ENCODE measurements at places on chromosomes 2 and 18.

- peak; percentile 17 for DNase-seq
Measured at GRCh38 chr2:168849610-168850009, 40.6 kb downstream of the SPC25 start.

- no peak for DNase-seq
Measured at GRCh38 chr2:205901491-205901890, 184.5 kb downstream of the INO80D start.

DNA sequence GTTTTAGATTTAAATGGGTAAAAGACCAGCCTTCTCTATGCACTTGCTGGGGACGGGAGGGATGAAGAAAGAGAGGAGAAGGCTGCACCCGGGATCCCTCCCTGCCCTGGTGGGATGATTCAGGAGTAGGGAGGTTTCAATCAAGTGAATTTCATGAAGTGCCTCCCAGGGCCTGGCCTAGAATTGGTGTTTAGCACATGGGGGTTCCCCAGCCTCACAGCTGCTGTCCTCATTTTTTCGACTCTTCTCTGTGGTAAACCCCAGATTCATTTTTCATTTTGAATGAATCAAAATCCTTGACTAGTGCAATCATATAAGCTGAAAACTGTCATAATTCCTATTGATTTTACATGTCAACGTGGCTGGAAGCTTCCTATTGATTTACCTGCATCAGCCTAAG lies 81.1 kb downstream of the LPIN1 start:
- no peak for DNase-seq

GRCh38 chr2:214716811-214717560 lies 92.5 kb downstream of the BARD1 start:
- no peak for DNase-seq

DNA sequence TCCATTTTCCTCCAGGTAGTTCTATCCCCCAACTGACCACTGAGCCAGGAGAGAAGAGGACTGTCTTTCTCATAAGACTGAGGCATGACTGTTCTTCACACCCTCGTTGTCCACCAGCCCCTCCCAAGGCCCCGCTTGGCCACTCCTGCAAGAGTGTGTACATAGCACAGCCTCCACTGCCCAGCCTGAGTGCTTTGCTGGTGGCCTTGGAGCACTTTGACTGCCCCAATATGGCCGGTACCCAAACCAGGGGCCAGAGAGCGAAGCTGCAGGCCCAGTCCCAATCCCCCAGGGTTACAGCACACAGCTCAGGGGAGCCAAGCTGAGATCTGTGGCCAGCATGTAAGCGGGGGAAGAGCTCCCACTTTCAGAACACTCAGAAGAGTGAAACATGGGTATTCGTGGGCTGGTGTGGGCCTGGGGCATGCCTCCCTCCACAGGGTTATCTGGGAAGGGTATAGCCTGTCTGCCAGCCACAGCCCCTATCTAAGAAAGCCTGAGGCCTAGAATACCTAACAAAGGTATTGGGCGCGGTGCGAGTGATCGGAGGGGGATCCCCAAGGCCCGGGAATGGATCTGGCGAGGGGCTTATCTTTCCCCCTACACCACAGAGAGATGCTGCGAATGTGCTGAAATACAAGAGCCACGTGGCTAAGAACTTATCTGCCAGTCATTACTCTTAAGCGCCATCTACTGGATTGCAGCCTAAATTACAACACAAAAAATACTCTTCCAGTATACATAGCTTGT lies 163.8 kb downstream of the WDPCP start:
- DNase-seq: no peak

GRCh38 chr2:130850788-130851623 lies 14.3 kb downstream of the ARHGEF4 start:
- no peak for DNase-seq

- DNase-seq: no peak
Measured at GRCh38 chr2:205868773-205869333, 186.6 kb downstream of the NRP2 start.

DNA sequence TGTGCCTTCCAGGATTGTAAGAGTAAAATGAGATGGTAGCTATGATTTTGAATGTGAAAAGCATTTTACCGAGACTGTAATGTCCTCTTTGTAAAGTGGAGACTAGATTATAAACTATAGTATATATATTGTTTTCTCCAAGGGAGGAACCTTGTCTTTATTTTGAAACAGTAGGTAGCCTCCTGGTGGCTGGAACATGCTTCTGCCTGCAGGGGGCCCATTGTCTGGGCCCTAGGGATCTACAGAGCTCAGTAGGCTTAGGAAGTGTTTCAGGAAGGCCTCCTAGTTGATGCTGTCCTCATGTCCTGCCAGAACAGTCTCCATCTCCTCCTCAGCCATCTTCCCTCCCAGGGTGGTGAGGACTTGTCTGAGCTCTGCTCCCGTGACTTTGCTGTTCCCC lies 3.0 kb downstream of the PIKFYVE start:
- DNase-seq: no peak

DNA sequence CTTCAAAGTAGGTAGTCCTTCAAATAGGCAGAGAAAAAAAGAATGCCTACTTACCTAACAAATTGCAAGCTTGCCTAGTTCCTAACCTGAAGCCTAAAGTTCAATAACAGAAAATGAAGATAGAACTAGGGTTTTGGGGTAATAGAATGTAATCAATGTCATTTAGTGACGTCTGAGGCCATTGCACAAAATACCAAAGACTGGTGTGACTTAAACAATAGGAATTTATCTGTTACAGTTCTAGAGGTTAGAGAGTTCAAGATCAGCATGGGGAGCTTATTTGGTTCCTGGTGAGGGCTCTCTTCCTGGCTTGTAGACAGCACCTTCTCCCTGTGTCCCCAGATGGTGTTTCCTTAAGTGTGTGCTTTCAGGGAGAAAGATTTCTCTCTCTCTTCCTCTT lies 4.7 kb upstream of the NPC1 start:
- DNase-seq: no peak

GRCh38 chr18:2655954-2656236 lies 369 bp downstream of the SMCHD1 start:
- no peak for DNase-seq

- no peak for DNase-seq
Measured at GRCh38 chr2:159199761-159200465, 86.6 kb downstream of the WDSUB1 start.

DNA sequence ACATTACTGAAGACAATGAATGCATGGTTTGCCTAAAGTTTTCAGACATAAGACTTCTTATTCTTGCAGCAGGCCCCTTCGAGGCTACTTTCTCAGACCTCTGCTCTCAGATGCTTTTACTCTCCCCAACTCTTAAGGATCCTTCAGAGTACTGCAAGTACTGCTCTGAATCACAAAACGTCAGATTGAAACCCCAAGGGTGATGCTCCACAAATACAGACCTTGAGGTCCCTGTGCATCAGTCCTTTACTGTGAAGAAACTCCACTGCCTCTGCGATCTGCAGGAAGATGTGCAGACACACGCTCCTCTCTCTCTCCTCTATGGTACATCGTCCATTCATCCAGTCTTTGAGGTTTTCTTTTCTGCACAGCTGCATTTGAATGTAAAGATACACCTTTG lies 52.8 kb downstream of the EIF2AK3 start:
- DNase-seq: no peak

DNA sequence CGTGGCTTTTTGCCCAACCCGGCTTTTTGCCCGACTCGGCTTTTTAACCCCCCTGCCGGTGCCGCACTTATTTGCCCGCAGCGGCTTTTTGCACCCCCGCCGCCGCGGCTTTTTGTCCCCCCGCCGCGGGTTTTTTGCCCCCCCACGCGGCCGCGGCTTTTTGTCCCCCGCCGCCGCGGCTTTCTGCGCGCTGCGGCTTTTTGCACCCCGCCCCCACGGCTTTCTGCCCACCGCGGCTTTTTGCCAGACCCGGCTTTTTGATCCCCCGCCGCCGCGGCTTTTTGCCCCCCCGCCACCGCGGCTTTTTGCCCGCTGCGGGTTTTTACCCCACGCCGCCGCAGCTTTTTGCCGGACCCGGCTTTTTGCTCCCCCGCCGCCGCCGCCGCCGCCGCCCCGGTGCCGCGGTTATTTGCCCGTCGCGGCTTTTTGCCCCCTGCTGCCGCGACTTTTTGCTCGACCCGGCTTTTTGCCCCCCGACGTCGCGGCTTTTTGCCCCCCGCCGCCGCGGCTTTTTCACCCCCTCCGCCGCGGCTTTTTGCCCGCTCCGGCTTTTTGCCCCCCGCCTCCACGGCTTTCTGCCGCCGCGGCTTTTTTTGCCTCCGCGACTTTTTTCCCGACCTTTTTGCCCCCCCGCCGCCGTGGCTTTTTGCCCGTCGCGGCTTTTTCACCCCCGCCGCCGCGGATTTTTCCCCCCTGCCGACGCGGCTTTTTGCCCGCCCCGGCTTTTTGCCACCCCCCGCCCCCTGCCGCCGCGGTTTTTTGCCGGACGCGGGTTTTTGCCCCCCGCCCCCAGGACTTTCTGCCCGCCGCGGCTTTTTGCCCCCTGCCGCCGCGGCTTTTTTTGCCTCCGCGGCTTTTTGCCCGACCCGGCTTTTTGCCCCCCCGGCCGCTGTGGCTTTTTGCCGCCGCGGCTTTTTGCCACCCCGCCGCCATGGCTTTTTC lies 2786.5 kb downstream of the RPIA start:
- DNase-seq: peak; percentile 18

GRCh38 chr2:16071865-16072637 lies 131.7 kb downstream of the MYCN start:
- DNase-seq: no peak

GRCh38 chr18:42563995-42564394 lies 551.5 kb downstream of the RIT2 start:
- no peak for DNase-seq

- no peak for DNase-seq
Measured at GRCh38 chr18:65459741-65460140, 291.1 kb upstream of the CDH7 start.

GRCh38 chr2:169670215-169670651 lies 24.0 kb downstream of the CFAP210 start:
- DNase-seq: no peak

GRCh38 chr18:58694720-58695468 lies 23.6 kb downstream of the MALT1 start:
- no peak for DNase-seq

- no peak for DNase-seq
Measured at GRCh38 chr2:187438455-187438854, 9.6 kb downstream of the CALCRL start.

GRCh38 chr18:57352271-57352701 lies at the start of gene ST8SIA3:
ST8SIA3 (plus strand) TSS chr18:57352557; CDS start chr18:57352847, 290 bp downstream.
- DNase-seq: no peak

- DNase-seq: no peak
Measured at GRCh38 chr2:103525756-103526155, 763.9 kb downstream of the TMEM182 start.

DNA sequence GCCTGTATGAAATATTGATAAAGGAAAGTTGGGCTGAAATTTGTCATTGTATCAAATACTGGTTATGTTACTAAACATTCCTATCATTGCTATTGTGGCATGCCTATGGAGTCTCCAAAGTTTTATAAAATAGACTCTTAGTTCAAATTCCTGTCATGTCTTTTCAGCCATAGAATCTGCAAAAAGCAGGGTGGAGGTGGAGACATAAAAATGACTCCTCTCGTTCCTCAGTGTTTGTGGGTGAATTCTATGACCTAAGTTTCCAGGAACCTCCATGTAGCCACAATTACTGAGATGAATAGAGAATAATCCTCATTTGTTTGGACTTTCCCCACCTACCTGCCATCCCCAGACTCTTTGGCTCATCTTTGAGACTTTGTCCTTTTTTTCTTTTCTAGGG lies 326.3 kb upstream of the ETAA1 start:
- DNase-seq: no peak

GRCh38 chr2:174365571-174365970 lies 30.0 kb upstream of the SCRN3 start:
- DNase-seq: no peak

DNA sequence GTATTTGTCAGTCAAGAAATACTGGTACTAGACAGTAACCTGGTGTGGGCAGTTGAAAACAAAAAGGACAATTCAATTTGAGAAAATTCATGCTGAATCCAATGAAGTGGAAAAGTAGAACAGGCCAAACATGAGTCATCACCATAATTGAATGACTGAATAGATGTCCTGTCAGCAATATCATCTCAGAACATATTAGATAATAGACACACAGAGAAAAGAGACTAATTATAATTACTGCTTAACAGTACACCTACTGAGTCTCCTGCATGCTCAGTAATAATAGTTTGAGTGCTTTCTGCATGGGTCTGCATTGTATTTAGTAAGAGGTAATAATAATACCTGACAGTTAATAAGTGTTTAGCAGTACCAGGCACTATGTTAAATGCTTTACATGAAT lies 138.6 kb upstream of the ZC3H15 start:
- DNase-seq: no peak

DNA sequence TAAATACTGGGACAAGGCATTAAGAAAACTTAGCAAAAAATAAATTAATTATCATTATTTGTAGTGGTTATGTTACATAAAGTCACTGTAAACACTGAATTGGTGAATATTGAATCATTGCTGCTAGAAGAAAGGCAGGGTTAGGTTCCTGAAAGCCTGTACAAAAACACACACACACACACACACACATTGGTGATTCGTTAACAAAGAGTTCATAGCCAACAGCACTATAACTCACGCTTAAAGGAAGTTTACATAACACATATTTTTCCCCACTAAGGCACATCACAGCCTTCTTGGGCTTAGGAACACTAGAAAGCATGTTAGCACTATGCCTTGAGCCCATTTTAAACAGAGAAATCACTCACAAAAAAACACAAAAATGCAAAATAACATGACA lies 690.0 kb upstream of the PIK3C3 start:
- DNase-seq: no peak

DNA sequence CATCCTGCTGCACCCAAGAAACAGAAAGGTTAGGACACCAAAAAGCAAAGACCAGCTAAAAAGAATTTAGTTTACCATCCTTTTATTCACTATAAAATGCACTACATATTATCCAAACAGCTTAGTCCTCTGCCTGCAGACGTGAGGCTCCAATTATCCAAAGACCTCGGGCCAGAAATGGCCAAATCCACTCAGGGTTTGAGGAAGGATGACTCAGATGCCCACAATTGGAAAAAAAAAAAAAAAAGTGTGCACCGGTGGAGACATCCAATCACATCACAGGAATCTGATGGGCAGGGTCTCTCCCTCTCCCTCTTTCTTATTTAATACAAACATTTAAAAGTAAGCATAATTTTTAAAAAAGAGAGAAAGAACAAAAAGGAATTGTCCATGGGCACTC lies 65.7 kb downstream of the TRABD2A start:
- DNase-seq: no peak

DNA sequence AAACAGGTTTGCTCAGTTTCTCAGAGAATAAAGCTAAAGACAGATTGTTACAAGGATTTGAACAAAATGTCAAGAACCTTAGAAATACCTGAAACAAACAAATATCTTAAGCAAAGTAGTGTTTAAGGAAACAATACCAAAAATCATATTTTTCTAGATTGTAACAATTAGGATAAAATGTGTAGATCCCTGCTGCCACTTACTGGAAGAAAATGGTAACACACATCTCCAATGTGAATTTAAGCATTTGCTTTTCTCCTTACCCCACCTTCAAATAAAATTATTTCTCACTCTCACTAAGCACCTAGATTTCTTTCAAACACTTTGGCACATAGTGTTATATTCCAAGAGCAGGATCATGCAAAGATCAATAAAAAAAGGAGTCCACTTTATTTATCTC lies 34.9 kb downstream of the SUCLG1 start:
- DNase-seq: no peak

All from hindlimb muscle (tissue), 1 donor.